ENCODE measurements at places on chromosomes 7 and 10.
A peak's percentile ranks its signal among the peaks of the same experiment; 100 is the strongest.

GRCh38 chr10:111598433-111599059 is 521.7 kb downstream of the ADRA2A start:
- peak; percentile 46 for DNase-seq

DNA sequence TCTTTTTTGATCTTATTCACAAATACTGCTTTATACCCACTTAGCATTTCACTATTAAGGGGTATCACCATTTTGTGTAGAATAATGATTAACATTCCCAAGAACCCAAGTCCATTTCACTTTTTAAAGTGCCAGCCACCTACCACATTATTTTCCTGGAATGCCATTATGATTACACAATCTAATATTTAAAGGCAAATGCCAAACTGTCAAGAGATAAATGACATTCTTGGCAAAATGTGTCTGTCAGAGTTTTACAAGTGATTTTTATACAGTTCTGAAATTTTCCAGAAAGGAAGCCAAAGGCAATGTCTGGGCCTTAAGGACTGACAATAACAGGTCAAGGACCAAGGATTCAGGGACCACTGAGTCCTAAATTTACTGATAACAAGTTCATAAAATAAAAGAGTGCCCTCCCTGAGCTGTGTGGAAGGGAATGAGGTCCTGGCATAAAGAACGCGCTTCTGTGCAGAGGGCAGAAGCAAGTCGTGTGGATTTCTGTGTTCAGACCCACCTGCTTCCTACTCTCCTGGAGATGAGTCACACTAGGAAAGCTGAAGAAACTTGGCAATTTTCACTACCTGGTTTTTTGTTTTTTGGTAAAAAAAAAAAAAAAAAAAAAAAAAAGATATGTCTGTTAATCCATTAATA is 66.5 kb downstream of the UBE2H start:
- DNase-seq, result no peak

- no peak for DNase-seq
These were observed 31.3 kb upstream of the FRAT2 start for GRCh38 chr10:97365761-97366351.

DNA sequence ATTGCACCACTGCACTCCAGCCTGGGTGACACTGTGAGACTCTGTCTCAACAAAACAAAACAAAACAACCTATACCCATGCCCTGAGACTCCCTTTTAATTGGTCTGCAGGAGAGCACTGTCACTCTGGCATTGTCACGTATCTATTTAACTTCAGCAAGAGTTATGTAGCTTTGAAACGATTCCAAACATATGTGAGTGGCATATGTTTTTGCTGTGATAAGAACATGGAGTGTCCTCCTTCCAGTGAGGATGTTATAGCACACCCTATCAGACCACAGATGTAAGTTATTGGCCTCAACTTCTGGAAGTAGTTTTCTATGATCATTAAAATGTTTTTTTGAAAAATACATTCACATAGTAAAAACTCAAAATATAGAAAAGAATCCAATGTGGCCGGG is 15.5 kb upstream of the DNAJC12 start:
- no peak for DNase-seq

DNA sequence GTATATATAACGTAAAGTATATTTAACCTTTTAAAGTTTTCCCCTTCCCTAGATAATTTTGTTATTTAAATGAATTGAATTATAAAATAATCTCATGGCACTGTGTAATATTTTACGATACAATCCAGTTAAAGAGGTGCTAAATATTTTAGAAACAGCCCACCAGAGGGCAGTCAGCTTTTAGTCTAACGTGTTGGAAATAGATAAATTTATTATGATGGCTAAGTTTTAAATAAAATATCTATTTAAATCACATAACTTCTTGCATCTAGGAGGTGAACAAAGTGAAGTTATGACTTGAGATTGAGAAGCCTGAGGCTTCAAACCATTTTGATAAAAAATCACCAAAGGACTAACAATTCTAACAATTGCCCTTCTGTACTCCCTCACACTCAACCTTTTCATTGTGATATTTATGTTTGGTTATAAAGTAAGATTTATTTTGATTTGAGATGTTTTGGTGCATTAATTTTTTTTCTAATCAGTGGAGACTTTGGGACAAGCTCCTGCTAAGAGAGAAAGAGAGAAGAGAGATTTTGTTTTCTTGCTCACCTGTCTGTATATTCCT is 171.5 kb upstream of the SP4 start:
- DNase-seq, result no peak

- DNase-seq, result no peak
These were observed 88.5 kb downstream of the COL13A1 start for GRCh38 chr10:69890065-69890847.

GRCh38 chr10:110723224-110723891 is 79.2 kb downstream of the RBM20 start:
- no peak for DNase-seq
